Muscle of leg (tissue), 16 donors: ENCODE measurements at places on chromosomes 7 and 10. TPM values are rescaled to one million over a fixed set of nuclear protein-coding genes. Genes with fewer than 3 reads are reported as not detected.

The CC2D2B gene
- 0.58 TPM for total RNA-seq

GRCh38 chr7:30510124-30511075 lies 5.8 kb upstream of the GGCT start:
- no peaks in the 10 kb centered on the region for H3K27me3 ChIP-seq
- peak; percentile 33 for DNase-seq
- no peak overlapping the region for H3K27ac ChIP-seq
- no peaks in the 10 kb centered on the region for H3K4me1 ChIP-seq
- no peak overlapping the region for H3K4me3 ChIP-seq

GRCh38 chr10:125160856-125161706 lies 718 bp upstream of the CTBP2 start:
- H3K27me3 ChIP-seq: peaks cover 2% of the 10 kb centered on the region
- no peaks in the 10 kb centered on the region for H3K36me3 ChIP-seq
- H3K27ac ChIP-seq: peak overlapping the region; percentile 97
- DNase-seq: peak; percentile 96
- peak overlapping the region; percentile 69 for H3K4me3 ChIP-seq
- H3K4me1 ChIP-seq: peaks cover 19% of the 10 kb centered on the region

- no peaks in the 10 kb centered on the region for H3K4me1 ChIP-seq
- DNase-seq: peak; percentile 22
- H3K27ac ChIP-seq: no peak overlapping the region
- H3K36me3 ChIP-seq: no peaks in the 10 kb centered on the region
- H3K27me3 ChIP-seq: no peaks in the 10 kb centered on the region
- H3K4me3 ChIP-seq: no peak overlapping the region
Measured at GRCh38 chr10:17578603-17579002, 38.6 kb downstream of the HACD1 start.

DNA sequence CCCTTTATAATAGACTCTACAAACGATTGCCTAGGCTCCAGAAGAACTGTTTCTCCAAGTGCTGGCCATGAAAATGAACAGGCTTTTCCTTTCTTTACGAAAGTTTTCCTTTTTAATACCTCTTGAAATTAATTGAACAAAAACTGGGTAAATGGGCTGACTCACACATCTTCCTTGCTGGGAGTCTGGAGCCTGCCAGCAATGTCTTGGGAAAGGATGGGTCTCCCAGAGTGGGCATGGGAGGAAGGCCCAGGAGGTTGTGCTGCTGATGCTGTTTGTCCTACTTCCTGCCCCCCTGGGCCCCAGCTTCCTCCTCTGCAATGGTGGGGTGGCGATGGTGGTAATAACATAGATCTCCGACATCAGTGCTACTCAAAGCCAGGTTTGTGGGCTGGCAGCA lies 174.1 kb downstream of the RPS24 start:
- no peaks in the 10 kb centered on the region for H3K27me3 ChIP-seq
- peaks cover 16% of the 10 kb centered on the region for H3K4me1 ChIP-seq
- DNase-seq: no peak
- H3K4me3 ChIP-seq: no peak overlapping the region

GRCh38 chr10:69217119-69217754 lies 2.9 kb upstream of the HKDC1 start:
- H3K27me3 ChIP-seq: peaks cover 8% of the 10 kb centered on the region
- no peaks in the 10 kb centered on the region for H3K36me3 ChIP-seq
- no peak overlapping the region for H3K4me3 ChIP-seq
- DNase-seq: no peak
- no peak overlapping the region for H3K27ac ChIP-seq
- H3K4me1 ChIP-seq: no peaks in the 10 kb centered on the region

DNA sequence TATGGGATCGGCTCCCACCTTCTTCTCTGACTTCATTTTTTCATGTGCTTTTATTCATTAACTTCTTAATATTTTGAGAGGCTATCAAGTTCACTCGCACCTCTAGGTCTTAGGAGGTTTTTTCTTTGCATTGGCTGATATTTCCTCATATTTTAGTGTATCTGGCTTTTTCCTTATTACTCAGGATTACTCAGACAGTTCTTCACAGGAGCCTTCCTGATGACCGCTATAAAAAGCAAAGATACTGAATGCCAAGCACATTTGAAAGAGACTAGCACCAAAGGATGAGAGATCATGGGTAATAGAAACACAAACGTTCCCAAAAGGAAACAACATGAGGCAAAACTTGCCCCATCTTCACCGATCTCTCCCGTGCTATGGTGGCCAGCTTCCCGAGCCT lies 409.2 kb upstream of the KLF6 start:
- no peak overlapping the region for H3K27ac ChIP-seq
- H3K27me3 ChIP-seq: no peaks in the 10 kb centered on the region
- H3K4me3 ChIP-seq: no peak overlapping the region
- no peak for DNase-seq
- H3K36me3 ChIP-seq: no peaks in the 10 kb centered on the region

GRCh38 chr7:5582532-5582935 lies 158.9 kb upstream of the TNRC18 start:
- no peak overlapping the region for H3K4me3 ChIP-seq
- H3K4me1 ChIP-seq: peaks cover 14% of the 10 kb centered on the region
- no peaks in the 10 kb centered on the region for H3K27me3 ChIP-seq
- DNase-seq: no peak
- no peaks in the 10 kb centered on the region for H3K36me3 ChIP-seq

DNA sequence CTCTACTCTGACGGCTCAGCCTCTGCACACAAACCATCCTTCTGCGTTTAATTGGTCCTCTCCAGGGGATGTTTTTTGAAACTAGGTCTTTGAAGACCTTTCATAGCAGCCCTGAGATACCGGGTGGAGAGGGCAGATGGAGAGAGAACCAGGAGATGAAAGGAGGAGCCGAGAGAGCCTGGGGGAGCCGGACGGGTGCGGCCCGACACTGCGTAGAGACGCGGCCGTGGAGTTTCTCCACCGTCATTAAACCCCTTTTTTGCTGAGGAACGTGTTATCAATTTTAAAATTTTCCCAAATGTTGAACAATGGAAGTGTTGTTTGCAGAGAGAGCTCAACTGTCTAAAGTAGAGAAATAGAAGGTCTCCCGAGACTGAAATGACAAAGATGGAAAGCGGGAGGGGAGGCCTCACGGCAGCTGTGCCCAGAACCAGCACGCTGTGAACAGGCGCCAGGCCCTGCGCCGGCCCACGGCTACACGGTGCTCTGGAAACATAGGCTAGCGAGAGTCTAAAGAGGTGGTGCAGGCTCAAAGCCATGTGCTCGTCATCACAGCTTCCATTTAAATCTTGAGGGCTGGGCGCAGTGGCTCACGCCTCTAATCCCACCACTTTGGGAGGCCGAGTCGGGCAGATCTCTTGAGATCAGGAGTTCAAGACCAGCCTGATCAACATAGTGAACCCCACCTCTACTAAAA lies 307.0 kb downstream of the PTPRN2 start:
- H3K27me3 ChIP-seq: no peaks in the 10 kb centered on the region
- DNase-seq: no peak
- H3K4me1 ChIP-seq: no peaks in the 10 kb centered on the region
- H3K27ac ChIP-seq: no peak overlapping the region
- no peak overlapping the region for H3K4me3 ChIP-seq

The EGFR gene
- 25.4 TPM for total RNA-seq

- peak; percentile 63 for DNase-seq
- peaks cover 11% of the 10 kb centered on the region for H3K4me1 ChIP-seq
- H3K4me3 ChIP-seq: no peak overlapping the region
- H3K36me3 ChIP-seq: peaks cover 8% of the 10 kb centered on the region
- H3K27ac ChIP-seq: peak overlapping the region; percentile 31
- no peaks in the 10 kb centered on the region for H3K27me3 ChIP-seq
Measured at GRCh38 chr10:119263951-119264617, 56.7 kb downstream of the GRK5 start.

DNA sequence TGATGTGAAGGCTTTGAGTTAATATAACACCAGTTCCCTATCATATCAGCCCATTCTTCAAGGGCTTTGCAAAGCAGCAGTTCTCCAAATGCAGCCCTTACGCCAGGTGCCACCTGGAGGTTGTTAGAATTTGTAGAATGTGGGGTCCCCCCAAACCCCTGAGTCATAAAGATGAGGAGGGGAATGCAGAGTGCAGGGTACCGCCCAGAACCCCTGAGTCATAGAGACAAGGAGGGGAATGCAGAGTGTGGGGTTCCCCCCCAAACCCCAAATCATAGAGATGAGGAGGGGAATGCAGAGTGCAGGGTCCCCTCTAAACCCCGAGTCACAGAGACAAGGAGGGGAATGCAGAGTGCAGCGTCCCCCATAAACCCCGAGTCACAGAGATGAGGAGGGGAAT lies 605.8 kb downstream of the PTPRN2 start:
- no peak overlapping the region for H3K4me3 ChIP-seq
- H3K27me3 ChIP-seq: peaks cover 5% of the 10 kb centered on the region
- H3K36me3 ChIP-seq: no peaks in the 10 kb centered on the region

The PNLIP gene
- total RNA-seq: 0.18 TPM

GRCh38 chr10:107899075-107899474 lies 734.6 kb upstream of the SORCS1 start:
- H3K4me1 ChIP-seq: no peaks in the 10 kb centered on the region
- H3K36me3 ChIP-seq: no peaks in the 10 kb centered on the region
- no peak overlapping the region for H3K27ac ChIP-seq
- H3K4me3 ChIP-seq: no peak overlapping the region
- no peaks in the 10 kb centered on the region for H3K27me3 ChIP-seq

The CLEC5A gene
- 0.13 TPM for total RNA-seq

- H3K4me1 ChIP-seq: no peaks in the 10 kb centered on the region
- DNase-seq: peak; percentile 71
- no peaks in the 10 kb centered on the region for H3K27me3 ChIP-seq
- no peak overlapping the region for H3K27ac ChIP-seq
- H3K36me3 ChIP-seq: no peaks in the 10 kb centered on the region
Measured at GRCh38 chr10:11782793-11783557, 40.2 kb upstream of the PROSER2 start.

DNA sequence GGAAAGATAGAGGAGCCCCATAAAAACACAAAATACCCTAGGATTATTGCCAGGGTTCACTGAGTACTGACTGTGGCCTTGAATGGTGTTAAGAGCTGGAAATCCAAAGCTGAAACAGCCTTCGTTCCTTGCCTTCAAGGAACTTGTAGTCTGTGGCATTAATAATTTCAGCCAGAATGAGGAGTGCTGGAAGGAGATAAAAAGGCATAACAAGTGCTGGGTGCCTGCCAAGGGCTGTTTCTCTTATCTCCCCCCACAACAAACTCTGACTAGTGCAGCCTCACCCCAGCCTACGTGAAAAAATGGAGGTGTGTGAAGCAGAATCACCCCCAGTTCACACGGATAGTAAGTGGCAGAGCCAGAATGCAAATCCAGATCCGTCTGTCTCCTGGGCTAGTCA lies 199.1 kb upstream of the LYZL2 start:
- no peaks in the 10 kb centered on the region for H3K27me3 ChIP-seq
- H3K36me3 ChIP-seq: no peaks in the 10 kb centered on the region
- peaks cover 41% of the 10 kb centered on the region for H3K4me1 ChIP-seq
- H3K27ac ChIP-seq: no peak overlapping the region

DNA sequence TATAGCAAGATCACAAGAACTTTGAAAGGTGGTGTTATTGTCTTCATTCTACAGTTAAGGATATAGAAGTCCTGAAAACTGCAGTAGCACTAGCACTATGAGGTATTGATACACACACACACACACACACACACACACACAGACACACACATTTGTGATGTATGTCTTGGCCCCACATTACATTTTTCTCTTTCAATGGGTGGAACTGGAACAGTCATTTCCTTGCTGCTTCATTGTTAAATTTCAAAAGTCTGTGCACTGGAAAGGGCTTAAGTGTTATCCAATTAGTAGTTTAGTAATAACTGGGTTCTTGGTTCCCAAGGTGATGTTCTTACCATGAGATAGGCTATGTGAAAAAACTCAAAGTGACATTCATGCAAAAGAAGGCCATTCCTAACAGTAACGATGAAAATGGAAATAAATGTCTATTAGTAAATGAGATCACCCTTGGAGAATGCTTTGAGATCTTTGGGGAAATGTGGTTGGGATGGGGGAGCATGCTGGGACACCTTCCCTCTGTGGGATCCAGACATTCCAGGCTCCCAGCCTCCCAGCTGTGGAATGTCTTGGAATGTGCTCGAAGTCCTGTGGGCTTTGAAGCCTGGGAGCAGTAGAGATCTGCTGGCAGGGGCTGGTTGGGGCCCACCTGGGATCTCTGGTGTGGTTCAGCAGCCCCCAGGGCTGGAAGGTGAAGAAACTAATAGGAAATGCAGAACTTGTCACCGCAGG lies 37.4 kb upstream of the CALD1 start:
- DNase-seq: no peak
- H3K27ac ChIP-seq: no peak overlapping the region
- H3K36me3 ChIP-seq: no peaks in the 10 kb centered on the region
- peaks cover 8% of the 10 kb centered on the region for H3K4me1 ChIP-seq

DNA sequence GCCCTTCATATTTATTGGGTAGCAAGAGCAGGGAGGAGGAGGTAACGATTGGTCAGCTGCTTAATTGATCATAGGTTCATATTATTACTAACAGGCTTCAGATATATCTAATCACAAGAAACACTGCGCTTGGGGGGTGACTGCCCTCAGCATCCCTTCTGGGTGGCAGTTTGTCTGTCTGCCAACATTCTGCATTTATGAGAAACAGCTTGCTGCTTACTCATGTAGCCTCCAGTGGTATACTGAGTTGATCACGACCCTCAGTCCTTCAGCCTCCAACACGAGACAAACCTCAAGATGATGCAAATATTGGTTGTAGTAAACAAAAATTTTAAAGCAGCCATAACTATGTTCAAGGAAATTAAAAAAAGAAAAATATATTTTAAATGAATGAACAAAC lies 657.8 kb upstream of the PHF14 start:
- H3K4me3 ChIP-seq: no peak overlapping the region
- no peaks in the 10 kb centered on the region for H3K4me1 ChIP-seq
- no peak for DNase-seq

The SSBP1 gene
- 134 TPM for total RNA-seq

DNA sequence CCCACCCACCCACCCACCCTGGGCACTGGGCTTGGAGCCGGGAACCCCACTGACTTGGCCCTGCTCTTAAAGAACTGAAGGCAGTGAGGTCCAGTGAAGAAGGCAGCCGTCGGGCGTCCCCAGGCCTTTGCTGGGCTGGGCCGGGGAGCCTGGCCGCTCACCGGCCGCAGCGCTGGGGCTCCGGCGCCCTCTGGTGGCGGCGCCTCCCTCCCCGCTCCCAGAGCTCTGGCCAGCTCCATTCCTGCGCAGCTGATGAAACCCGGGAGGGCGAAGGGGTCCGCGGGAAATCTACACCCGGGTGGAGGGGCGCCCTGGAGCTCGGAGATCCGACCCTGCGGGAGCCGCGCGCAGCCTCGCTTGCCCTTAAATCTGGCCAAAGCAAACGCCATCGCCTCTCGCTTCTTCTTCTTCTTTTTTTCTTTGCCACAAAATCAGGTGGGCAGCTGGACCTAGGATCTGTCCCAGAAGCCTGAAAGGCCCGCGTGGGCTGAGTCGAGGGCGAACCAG lies 1.7 kb upstream of the CXCL12 start:
- no peak overlapping the region for H3K27ac ChIP-seq
- H3K4me3 ChIP-seq: no peak overlapping the region
- no peaks in the 10 kb centered on the region for H3K36me3 ChIP-seq

- peak; percentile 38 for DNase-seq
- no peak overlapping the region for H3K4me3 ChIP-seq
- no peaks in the 10 kb centered on the region for H3K36me3 ChIP-seq
- no peak overlapping the region for H3K27ac ChIP-seq
Measured at GRCh38 chr7:135998081-135998480, 20.9 kb upstream of the MTPN start.
